ENCODE measurements at places on chromosomes 4 and X.

DNA sequence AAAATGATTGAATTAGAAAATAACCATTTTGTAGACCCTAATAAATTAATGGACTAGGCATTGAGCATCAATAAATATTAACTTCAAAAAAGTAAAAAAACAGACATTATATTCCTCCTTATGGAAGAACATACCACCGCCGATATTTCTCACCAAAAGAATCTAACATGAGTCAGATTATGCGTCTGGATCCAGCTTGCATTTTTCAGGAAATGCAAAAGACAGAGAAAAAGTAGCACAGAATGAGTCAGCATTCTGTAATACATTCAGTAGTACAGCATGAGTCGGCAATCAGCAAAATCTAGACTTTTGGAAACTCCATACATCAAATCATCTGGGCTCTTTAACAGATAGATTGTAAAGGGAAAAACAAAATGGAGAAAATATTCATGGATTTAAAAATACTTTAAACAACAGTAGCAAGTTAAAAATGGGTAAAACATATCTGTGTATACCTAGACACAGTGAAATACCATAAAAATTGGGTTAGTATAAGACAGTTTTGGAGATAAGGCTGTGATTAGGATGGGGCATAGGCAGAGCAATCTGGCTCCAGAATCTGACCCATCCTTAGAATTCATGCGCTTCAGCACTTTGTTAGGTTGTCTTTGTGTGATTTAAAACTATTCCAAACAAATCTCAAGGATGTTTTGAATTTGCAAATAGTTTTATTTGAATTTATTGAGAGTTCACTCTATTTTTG, 633.0 kb upstream of the FAM241A start:
- DNase-seq = no peak

- DNase-seq = no peak
Observed at GRCh38 chr4:72744103-72744725, 175.2 kb upstream of the ADAMTS3 start.

DNA sequence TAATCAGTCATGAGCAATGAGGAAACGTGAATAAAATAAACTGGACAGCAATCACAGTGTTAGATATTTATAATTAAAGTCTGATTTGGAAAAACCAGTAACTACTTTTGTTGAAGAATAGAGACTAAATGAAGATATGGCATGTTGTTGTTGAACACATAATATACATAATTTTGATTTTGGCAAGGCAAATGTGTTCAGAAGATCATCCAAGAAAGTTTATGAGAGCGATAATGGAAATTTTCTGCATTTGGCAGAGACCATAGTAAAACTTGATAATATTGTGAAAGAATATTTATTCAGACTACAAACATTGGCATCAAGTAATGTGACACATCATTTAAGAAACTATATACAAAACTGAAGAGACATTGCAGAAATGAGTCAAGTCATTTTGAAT, 620.7 kb downstream of the TMA16 start:
- no peak for DNase-seq

GRCh38 chr4:29014555-29014954, 1705.6 kb upstream of the PCDH7 start:
- DNase-seq = no peak
